Fibroblast of skin of scalp (primary cell): ENCODE measurements at places on chromosomes 5 and 9.
A peak's percentile ranks its signal among the peaks of the same experiment; 100 is the strongest.

DNA sequence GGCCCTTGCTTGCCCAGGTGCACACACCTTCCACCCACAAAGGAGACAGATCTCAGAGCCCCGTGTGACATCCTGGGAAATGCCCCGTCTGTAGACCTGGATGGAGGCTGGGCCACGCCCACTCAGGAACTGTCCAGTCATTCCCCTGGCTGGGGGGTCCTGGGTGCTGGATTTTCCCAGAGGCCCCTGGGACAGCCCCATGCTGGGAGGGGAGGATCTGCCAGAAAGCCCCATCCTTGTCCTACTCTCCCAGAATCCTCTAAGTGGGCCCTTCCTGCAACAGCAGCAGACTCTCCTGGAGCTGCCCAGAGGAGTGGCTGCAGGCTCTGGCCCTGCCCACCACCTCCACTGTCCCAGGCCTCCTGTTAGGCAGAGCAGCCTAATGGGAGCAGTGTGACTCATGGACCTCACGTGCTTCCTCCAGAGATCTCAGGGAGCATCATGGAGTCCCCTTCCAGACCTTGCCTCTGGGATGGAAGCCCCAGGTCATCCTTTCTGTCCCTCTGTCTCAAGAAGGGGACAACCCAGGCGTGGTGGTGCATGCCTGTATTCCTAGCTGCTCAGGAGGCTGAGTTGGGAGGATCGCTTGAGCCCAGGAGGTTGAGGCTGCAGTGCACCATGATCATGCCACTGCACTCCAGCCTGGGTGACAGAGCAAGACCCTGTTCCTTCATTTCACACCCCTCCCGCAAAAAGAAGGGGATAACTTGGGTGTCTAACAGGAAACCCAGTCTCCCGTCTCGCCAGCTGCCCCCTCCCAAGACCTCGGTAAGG is 51.7 kb downstream of the JADE2 start:
- peak; percentile 53 for DNase-seq

- DNase-seq: no peak
These were observed 39.6 kb upstream of the ELL2 start for GRCh38 chr5:96001262-96001661.

- peak; percentile 77 for DNase-seq
These were observed 436.3 kb upstream of the PAPPA start for GRCh38 chr9:115717298-115717697.

DNA sequence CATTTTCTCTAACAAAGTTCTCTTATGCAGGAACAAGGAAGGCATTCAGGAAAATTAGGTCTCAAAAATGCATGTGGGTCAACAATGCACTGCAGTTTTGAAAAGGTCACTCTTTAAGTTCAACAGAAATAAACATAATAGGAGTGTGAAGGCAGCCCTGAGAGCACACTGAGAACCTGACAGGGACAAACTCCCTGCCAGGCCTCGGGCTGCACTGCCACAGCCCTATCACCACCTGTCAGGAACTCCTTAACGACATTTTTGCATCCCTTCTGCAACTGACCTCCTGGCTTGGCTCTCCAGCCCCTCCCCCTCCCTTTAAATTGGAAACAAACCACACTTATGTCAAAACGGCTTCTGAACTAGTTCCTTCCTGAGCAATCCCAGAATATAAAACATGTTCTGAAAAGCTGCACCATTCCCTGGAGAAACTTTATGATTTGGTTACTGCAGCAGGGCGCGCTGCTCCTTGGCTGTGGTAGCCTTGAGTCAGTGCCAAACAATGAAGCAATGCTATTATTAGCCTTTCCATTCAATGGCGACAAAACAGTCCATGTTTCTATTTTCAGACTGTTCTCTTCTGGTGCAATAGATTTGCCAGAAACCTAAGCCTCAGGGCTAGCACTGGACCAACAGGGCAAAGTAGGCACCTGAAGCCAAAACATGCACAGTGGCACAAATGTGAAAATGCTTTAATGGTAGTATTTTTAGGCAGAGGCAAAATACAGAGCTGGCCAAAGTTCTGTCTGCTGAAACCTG is 160.1 kb upstream of the ZNF608 start:
- peak; percentile 89 for DNase-seq

- peak; percentile 79 for DNase-seq
These were observed 710 bp upstream of the PIP5KL1 start for GRCh38 chr9:127931092-127931881.

DNA sequence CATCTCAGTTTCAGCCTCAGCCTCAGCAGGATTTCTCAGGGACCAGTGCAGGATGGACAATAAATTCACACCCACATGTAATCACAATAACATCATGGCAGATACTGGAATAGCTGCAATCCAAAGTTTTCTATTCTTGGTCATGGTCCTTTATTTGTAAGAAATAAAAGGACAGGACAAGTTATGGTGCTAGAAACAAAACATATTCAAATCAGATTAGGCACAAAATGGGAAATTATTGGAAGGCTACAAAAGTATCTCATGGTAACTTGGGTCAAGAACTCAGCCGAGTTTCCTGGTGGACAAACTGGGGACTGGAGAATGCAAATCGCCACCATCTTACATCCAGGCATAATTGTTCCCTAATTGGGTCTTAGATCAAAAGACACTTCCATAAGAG is 1768.2 kb upstream of the WWC1 start:
- DNase-seq: no peak

DNA sequence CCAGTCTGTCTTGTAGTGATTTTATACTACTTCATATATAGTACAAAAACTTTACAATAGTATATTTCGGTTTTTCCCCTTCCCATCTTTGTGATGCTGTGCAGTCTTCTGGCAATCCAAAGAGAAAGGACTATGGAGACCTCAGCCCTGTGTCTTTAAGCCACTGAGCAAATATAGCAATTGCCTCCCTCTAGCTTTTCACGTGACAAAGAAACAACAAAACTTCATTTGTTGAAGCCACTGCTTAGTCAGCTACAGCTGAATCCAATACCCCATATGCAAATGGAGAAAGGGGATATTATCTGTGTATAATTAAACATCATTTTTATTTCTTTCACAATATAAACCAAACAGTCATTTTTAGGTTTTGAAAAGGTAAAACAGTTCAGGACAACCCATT is 142.8 kb upstream of the STK32A start:
- DNase-seq: no peak

DNA sequence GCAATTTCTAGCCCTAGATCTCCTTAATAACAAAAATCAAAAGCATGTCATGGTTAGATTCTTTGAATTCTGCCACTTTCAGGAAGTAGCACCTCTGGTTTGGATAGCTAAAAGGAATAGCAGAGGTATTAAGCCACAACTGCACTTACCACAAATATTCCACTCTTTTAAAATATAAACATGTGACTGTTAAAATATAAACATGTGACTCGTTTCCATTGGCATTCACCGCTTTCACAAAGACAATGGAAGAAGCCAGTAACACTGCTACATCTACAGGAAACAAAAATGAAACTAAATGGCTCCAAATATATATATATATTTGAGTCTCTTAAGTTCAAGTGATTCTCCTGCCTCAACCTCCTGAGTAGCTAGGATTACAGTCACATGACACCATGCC is 222.9 kb downstream of the ARL15 start:
- peak; percentile 95 for DNase-seq

GRCh38 chr9:99137891-99138290 is 33.0 kb downstream of the TGFBR1 start:
- no peak for DNase-seq

- no peak for DNase-seq
These were observed 110.3 kb downstream of the VAV2 start for GRCh38 chr9:133881671-133882381.

DNA sequence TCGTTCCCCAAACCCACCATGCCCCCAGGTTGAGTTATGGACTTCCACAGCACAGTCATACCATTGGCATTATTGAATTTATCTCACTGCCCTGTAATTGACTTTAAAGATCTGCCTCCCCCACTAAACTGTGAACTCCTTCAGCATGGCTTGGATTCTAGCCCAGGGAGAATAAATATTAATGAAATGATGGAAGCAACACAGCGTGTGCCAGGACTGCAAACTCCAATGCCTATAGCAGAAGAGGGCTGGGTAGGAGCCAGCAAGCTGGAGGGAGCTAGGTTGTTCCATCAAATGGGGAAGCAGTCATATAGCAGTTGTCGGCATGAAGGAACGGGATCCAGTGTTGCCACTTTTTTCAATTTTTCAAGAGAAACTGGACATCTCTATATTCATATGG is 69.0 kb upstream of the MSX2 start:
- peak; percentile 9 for DNase-seq

GRCh38 chr5:66255714-66256113 is 111.6 kb downstream of the SREK1 start:
- no peak for DNase-seq

DNA sequence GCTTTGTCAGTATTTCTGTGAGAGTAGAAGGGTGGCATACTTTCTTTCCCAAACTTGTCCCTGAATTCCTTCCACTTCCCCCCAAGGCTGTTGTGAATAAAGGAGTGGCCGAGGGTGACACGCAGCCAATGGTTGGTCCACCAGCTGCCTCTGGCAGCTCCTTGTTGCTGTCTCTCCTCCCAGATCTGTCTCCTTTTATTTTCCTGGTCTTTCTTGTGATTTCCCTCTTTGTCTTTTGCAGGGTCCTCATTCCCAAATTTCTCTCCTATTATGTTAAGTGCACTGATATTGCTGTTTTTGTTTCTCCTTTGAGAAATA is 137.5 kb upstream of the HMHB1 start:
- DNase-seq: no peak

- no peak for DNase-seq
These were observed 248.3 kb upstream of the CCNG1 start for GRCh38 chr5:163189023-163189553.

- peak; percentile 30 for DNase-seq
These were observed 22.9 kb downstream of the CAMSAP1 start for GRCh38 chr9:135884328-135885035.

DNA sequence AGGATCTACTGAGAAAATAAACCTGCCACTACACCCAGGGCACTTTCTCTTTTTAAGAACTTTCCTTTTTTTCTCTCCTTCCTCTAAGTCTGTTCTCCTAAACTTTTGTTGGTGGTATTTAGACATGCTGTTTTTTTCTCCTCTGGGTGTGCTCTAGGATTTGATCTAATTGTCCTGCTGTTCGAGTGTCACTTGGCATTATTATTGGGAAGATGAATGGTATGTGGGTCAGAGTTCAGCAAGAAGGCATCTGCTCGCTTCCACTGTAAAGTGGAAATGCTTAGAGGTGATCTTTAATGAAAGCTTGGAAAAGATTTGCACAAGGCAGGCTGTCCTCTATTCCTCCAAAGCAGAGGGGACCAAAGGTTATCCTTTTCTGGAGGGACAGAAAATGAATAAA is 1.3 kb upstream of the PLPPR1 start:
- DNase-seq: no peak
